ENCODE measurements at places on chromosomes 2 and 18.
A peak's percentile ranks its signal among the peaks of the same experiment; 100 is the strongest.

DNA sequence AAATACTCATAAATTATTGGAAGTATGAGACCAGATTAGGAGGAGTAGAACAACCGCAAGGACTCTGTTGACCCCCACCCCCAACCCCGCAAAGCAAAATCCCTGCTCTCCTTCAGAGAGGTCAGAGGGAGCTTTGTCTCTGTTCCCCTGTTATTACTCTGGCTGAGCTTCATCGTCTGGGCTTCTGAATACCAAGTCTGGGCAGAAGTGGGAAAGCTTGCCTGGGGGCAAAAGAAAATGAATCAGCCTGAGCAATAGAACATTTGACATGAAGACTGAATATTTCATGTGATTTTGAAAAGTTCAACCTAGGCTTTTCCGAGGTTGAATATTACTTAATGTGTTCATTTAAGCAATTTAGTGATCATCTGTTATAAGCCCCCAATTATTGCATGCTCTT, 114.6 kb upstream of the ARHGAP28 start:
- no peak for DNase-seq

DNA sequence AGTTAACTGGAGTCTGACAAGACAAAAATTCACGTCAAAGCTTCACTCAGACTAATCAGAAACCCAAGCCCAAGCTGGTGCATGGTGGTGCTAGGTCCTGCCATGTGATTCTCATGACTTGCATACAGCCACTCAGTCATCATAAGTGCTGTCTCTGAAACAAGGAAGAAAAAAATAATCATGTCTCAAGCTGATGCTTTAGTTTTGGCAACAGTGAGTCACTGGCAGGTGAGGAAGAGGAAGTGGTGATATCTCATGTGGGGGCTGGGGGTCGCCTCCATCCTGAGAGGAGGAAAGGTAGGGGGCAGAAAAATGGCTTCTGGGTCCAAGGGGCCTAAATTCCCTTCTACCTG, 136.3 kb downstream of the TMEM163 start:
- DNase-seq = no peak

- no peak for DNase-seq
Observed at GRCh38 chr2:206915121-206915520, 24.2 kb upstream of the CPO start.

GRCh38 chr18:37421341-37422077, 144.1 kb downstream of the CELF4 start:
- no peak for DNase-seq

GRCh38 chr2:175560521-175561169, 379.1 kb upstream of the ATP5MC3 start:
- DNase-seq = no peak

DNA sequence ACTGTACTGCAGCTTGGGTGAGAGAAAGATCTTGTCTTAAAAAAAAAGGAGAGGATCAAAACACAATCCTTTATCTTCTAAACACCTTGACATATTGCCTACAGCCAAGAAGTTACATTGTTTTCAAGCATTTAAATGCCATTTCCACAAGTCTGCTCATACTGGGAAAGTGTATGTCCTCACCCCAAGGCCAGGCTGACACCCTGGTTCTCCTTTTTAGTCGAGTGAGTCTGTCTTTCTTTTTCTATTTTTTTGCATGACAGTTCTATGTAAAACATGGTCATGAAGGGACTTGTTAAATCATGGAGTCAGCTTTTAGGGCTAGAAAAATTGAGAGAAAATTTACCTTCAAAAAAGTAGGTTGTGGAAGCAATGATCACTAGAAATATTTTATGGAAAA, 233.3 kb downstream of the FAM210A start:
- DNase-seq = no peak

GRCh38 chr2:241110089-241110606, 8.1 kb upstream of the MTERF4 start:
- no peak for DNase-seq

DNA sequence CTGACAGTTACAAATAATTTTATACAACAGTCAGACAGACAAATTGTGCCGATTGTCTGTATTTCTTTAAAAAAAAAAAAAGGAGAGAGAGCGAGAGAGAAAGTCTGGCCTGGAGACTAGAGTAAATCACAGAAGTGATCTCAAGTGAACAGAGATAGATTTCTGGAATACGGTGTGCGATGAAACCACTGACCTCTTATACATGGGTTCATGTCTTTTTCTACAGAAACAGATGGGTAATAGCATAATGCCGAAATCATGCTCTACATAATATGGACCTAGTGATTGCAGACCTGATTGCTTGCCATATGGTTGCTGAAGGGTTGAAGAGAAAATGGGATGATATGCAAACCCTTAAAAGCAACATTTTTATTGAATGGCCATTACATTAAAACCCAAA, 403.3 kb upstream of the FANCL start:
- DNase-seq = no peak

- DNase-seq = no peak
Observed at GRCh38 chr18:80189531-80189865, 57.8 kb downstream of the PARD6G start.

DNA sequence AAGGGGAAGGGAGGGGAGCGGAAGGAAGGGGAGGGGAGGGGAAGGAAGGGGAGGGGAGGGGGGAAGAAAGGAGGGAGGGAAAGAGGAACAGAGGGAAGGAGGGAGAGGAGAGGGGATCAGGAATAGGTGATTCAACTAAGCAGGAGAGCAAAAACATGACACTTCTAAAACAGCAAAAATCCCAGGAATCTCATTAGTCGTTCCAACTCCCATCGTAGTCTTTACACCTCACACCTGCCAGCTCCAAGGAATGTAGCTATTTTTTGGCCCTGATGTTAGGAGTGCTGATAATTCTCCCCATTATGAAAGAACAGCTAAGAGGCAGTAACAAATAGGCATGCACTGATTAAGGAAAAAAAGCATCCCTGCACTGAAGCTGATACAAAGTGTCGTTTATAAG, 709.9 kb upstream of the PKDCC start:
- no peak for DNase-seq

DNA sequence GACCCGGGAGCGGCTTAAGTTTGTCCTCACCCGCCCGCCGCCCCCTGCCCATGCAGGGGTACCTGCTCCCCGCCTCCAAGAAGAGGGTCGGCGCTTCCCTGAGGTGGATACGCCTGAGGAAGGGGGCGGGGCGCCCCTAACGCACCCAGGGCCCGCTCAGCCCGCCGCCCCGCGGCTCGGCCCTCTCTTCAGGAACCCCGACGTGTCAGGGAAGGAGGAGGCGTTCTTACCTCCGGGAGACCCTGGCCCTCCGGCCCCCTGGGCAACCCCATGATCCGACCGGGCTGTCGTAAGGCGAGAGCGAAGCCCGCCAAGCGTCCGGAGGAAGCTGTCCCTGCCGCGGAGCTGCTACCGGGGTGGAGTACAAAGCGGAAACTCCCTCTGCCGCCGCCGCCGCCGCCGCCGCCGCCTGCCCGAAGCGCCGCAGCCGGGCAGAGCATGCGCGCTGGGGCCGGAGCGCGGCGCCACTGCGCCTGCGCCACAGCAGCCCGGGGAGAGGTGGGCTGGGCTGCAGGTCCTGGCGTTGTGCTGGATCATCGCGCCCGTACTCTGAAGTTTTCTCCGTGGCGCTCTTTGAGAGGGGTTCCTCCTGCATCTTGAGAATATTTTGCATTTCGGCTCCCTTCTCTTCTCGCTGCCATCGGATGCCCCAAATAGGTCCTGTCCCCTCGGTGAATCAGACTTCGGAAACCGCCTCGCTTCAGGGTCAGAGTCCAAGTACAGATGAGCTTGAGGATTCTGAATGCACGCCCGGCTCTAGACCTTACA, at the start of gene CCDC93:
CCDC93 (minus strand) TSS at position 347 of the 768 bp plus-strand sequence; CDS start at position 272, 75 bp downstream.
- DNase-seq = peak; percentile 54

GRCh38 chr18:12008181-12008767, 27.0 kb downstream of the IMPA2 start:
- no peak for DNase-seq

- no peak for DNase-seq
Observed at GRCh38 chr18:67771271-67771670, 254.8 kb upstream of the DSEL start.

DNA sequence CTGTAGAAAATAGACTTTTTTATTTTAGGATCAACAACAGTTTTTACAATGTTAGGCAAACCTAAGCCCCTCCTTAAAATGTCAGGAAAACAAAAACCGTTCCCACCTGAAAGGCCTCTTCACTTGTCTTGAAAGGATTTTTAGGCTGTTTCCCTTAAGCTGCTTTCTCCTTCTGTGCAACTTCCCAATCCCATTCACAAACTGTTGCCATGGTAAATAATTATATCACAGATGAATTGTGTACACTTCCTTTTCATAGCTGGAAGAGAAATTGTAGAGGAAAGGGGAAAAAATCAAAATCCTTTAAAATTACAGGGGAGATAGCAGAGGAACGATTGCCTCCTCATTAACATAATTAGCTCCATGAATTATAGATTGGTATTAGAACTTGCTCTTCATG, 1488.0 kb upstream of the CELF4 start:
- peak; percentile 83 for DNase-seq

DNA sequence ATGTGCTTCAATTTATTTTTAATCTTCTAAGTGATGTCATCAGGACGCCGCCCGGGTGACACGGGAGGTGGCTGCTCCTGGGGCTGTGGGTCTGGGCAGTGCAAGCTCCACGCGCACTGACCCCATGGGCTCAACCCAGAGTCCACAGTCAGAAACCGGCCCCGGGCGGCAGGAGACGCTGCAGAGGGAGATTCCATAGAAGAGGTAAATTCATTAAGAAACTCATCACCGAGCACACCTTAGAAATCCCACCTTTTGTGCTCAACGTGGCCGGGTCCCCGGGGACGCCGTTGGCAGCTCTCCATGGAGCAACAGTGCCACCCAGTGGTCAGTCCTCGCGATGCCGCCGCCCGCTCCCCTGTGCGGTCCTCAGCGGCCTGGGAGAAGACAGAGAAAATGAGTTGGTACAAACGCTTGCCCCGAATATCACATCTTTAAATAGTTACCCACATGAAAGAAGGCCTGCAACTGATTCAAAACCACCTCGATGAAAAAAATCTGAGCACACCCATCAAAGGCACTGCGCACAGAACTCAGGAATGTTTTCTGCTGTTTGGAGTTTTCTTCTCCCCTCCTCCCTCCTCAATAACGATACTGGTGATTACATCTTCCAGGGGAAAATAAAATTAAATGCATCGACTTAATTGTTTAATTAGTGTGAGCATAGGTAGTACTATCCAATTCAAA, 92.6 kb downstream of the CMPK2 start:
- DNase-seq = peak; percentile 74

DNA sequence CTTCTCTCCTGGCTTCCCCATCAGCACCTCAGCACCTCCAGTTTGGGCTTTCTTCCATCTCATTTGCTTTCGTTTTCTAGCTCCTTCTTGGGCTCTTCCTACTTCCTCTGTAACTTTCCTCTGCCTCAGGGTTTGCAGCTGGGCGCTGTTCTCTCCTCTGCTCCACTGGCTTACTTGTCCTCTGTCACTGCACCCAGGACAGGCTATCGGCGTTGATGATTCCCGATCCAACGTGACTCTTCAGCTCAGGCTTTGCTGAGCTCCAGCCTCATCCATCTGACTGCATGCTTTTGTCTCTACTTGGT, 362.4 kb downstream of the CYRIA start:
- DNase-seq = no peak

GRCh38 chr2:229300790-229301189, 29.7 kb upstream of the PID1 start:
- DNase-seq = no peak

- no peak for DNase-seq
Observed at GRCh38 chr2:121101093-121101715, 183.8 kb downstream of the TFCP2L1 start.

- no peak for DNase-seq
Observed at GRCh38 chr2:109700680-109701274, 86.6 kb downstream of the SOWAHC start.

DNA sequence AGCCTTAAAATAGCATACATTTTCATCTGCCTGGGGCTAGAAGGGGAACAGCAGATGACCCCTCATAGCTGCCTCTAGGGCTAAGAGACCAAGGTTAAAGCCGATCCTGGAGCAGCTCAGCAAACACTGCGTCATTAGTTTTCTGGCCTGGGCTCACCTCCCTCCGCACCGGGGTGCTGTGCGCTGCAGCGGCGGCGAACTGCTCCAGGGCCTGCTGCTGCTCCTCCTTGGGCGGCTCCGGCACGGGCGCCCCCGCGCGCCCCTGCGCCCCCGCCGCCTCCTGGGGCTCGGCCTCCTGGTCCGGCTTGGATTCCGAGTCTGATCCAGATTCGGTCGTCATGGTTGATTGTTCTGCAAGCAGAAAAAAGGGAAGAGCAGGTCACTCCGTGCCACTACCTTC, 55.0 kb downstream of the EPB41L3 start:
- no peak for DNase-seq

GRCh38 chr2:10635430-10635829, 54.3 kb downstream of the NOL10 start:
- DNase-seq = no peak

DNA sequence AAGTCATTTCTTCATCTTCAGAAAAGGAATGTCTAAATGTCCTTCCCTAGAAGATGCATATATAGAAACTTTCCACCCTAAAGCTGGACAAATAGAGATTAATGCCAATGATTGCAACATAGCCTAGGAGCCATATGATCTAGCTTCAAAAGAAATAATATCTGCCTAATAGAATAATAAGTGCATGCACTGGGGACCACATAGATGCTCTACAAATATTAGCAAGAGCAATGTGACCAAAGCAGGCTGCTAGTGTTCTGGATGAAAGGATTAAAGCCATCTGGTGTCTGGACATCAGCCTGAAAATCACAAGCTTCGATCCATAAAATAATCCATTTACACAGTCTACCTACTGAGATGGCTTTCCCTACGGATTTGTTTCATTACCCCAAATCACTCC, 280.1 kb upstream of the KLHL14 start:
- no peak for DNase-seq

- DNase-seq = no peak
Observed at GRCh38 chr18:36064027-36064808, 3.1 kb downstream of the RPRD1A start.

DNA sequence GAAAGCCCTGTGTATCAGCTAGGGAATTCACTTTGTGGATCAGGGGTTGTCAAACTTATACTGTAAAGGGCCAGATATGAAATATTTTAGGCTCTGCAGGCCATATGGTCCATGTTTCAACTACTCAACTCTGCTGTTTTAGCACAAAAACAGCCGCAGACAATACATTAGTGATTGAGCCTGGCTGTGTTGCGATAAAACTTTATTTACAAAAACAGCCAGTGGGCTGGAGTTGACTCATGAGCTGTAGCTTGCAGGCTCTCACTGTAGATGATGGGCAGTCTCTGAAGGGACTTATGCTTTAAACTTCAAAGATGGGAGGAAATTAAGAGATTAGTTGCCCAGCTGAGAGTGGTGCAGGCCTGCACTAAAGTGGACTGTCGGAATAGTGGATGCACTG, 33.1 kb downstream of the WDR7 start:
- no peak for DNase-seq

GRCh38 chr2:103784261-103784660, 1022.4 kb downstream of the TMEM182 start:
- DNase-seq = no peak

- no peak for DNase-seq
Observed at GRCh38 chr2:224191465-224191864, 152.4 kb upstream of the SERPINE2 start.

GRCh38 chr2:164620873-164621763, at the start of gene GRB14:
Gene GRB14, minus strand, starts transcription at chr2:164621482. Its CDS starts 173 bp downstream, at chr2:164621309.
- DNase-seq = peak; percentile 68
